ENCODE measurements at places on chromosomes 4 and X.

DNA sequence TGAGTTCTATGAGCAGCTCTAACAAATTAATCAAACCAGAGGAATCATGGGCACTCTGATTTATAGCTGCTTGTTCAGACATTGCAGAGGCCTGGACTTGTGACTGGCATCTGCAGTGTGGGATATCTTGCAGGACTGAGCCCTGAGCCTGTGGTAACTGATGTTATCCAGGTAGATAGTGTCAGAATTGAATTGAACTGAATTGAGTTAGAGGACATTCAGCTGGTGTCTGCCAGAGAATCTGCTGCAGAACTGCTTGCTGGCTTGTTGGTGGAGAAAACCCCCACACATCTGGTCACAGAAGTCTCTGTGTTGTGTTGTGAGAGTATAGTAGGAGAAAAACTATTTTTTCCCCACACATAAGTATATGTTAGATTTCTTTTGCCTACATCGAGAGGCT, 42.2 kb downstream of the SMIM20 start:
- DNase-seq, result no peak

- no peak for DNase-seq
Observed at GRCh38 chrX:3046253-3047240, 5.3 kb downstream of the ARSF start.

GRCh38 chr4:185966997-185967775, 101.8 kb upstream of the TLR3 start:
- no peak for DNase-seq

GRCh38 chrX:69387567-69388487, 116.3 kb upstream of the NALF2 start:
- DNase-seq, result no peak

GRCh38 chr4:186487726-186488125, 67.6 kb downstream of the MTNR1A start:
- DNase-seq, result no peak
